ENCODE measurements at places on chromosomes 7 and 10.

- no peak for DNase-seq
These were observed 23.9 kb downstream of the DRGX start for GRCh38 chr10:49371967-49372366.

- DNase-seq, result no peak
These were observed 145.3 kb upstream of the RHOBTB1 start for GRCh38 chr10:61089251-61089650.

GRCh38 chr7:17134786-17135185, 163.7 kb upstream of the AHR start:
- DNase-seq, result no peak

- no peak for DNase-seq
These were observed 1260.9 kb upstream of the SORCS1 start for GRCh38 chr10:108425283-108425964.

DNA sequence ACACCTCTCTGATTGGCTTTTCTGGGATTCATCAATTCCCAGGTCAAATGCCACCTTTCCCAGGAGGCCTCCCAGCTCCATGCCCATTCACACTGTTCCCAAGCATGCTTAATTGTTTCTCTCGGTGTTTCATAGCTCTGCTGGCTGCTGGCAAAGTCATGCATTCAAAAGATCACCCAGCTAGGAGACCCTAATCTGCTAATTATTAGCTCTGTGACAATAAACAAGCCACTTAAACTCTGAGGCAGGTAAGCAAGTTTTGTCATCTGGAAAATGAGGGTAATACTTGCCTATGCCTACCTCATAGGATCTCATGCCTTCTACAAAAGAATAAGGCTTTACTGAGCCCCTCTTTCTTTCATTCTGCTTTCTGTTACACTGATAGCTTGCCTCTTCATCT, 828 bp upstream of the KEL start:
- DNase-seq, result no peak

DNA sequence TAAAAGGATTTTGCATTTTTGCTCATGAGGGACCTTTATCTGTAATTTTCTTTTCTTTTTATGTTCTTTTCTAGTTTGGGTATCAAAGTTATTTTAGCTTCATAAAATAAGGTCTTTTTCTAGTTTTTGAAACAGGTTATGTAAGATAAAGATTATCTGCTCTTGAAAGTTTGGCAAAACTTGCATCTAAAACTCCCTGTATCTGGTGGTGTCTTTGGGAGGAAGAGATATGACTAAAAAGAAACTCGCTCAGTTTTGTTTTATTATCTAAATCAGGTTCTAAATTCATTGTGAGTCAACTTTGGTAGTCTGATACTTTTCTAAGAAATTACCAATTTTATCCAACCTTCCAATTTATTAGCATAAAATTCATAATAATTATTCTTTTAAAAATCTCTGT, 55.1 kb downstream of the VCL start:
- DNase-seq, result no peak

- DNase-seq, result no peak
These were observed 60.4 kb downstream of the DNAJB6 start for GRCh38 chr7:157397036-157397720.

DNA sequence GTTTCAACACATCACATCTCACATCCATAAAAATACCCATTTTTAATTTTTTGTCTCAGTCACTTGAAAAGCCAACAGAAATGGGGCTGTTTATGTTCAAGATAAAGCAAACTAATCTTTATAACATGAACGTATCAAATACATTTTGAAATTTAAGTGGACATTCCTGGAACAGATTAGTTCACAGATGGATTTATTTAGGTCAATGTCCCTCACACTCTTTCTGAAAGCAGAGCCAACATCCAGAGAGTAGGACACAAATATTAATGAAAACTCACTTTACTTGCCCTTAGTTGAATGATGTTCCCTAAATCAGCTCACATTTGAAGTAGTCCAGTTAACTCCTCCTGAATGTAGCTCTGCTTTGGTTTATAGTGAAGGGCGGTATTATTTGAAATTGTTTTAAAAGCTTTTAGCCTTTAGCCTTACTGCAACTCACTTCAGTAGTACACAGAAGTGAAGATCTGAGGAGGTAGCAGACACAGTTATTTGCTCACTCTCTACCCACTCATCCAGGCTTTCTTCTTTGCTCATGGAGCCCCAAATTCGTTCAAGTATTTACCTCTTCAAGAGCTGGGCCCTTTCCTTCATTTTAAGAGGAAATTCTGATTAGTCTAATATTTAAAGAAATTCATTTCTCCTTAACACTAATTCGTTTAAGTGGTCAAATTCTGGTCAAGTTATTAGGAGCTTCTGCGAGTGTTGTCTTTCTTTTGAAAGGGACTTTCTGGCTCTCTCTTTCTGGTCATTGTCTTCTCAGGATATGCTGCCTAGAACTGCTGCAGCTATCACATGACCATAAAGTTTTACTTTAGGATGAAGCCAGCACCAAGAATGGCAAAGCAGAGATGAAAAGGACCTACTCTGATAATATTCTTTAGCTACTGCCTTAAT, 180.6 kb upstream of the AGR3 start:
- no peak for DNase-seq

GRCh38 chr10:69470463-69471384, 19.5 kb downstream of the TSPAN15 start:
- no peak for DNase-seq

GRCh38 chr7:50204581-50204980, 99.9 kb upstream of the IKZF1 start:
- DNase-seq, result no peak

GRCh38 chr7:120110169-120110568, 162.8 kb upstream of the KCND2 start:
- no peak for DNase-seq

- DNase-seq, result no peak
These were observed 1173.5 kb upstream of the AUTS2 start for GRCh38 chr7:68424658-68425297.

- no peak for DNase-seq
These were observed 58.8 kb downstream of the GRB10 start for GRCh38 chr7:50723888-50724287.

DNA sequence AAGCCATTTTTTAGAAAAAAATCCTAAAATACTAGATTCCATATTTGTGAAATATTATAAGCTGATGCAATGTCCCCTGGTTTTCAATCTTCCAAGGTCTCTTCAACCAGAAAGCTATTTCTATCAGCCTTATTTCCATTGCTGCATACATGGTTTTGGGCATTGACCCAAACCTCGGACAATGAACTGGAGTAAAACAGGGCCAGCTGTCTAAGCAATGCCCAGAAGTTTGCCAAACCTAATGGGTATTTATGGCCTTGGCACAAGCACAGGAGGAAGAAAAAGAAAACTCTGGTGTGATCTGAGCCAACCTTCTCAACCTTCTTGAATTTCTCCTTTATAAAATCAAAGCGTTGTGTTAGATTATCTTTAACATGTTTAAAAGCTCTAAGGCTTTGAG, 402.3 kb downstream of the DNAJB9 start:
- no peak for DNase-seq

- DNase-seq, result no peak
These were observed 2.2 kb upstream of the WAC start for GRCh38 chr10:28530751-28531150.

DNA sequence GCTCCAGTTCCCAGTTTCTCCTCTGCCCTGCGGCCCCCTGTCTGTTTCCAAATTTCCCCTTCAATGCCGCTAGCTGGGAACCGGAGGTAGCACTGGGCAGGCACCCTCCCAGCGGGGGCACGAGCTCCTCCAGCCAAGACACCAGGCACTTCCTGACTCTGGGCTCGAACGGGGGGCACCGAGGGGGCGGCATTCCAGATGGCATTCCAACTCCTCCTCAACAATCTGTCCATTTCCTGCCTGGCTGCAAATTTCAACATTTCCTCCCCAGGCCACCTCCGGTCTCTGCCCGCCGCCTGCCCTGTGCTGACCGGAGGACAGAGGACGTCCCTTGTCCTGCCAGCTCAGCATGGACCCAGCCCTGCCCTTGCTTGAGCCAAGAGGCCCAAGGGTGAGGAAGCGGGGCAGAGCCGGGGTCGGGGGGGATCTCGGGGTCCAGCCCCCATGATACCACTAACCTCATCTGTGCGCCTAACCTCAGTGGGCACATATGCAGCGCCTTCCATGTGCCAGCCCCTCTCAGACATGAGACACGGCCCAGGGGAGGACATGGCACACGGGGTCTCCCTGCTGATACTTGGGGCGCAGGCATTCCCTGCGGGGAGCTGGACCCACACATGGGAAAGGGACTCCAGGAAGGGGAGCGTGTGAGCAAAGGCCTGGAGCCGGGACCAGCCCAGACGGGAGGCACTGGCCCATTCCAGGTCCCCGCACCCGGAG, 58.0 kb downstream of the PDGFA start:
- no peak for DNase-seq

GRCh38 chr7:96224685-96225084, 97.2 kb downstream of the SLC25A13 start:
- no peak for DNase-seq

DNA sequence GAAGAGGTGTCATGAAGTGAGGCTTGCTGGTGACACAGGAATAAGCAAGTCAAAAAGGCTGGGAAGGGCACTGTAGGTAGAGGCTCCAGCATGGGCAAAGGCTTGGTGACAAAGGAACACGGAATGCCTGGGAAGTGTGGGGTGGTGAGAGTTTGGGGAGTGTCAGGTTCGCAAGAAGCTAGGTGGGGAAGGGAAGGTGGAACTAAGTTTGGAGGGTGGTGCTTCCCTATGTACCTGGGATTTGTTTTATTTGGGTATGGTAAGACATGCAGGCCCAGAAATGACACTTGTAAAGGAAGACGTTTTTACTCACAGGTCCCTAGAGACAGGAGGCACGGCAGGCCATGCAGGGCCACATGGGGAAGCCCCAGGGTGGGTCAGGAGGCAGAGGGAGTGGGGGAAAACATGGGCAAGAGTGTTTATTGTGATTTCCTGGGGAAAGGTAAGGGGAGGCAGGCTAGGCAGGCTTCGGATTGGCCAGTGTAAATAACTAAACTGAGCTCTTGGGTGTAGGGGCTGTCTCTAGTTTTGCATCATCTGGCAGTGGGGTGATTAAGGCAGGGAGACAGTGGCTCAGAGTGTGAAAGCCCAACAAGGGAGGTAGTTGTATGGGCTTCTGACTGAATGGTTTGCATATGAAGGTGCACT, 52.1 kb downstream of the SH2D4B start:
- DNase-seq, result no peak

- DNase-seq, result no peak
These were observed 161.9 kb upstream of the PRR15 start for GRCh38 chr7:29401769-29402168.

GRCh38 chr10:19194866-19195265, 146.3 kb downstream of the MALRD1 start:
- no peak for DNase-seq

GRCh38 chr7:93374345-93374940, 142.3 kb downstream of the VPS50 start:
- DNase-seq, result no peak

- no peak for DNase-seq
These were observed 586.1 kb downstream of the SDK1 start for GRCh38 chr7:3887096-3887690.

All from cortex of kidney (tissue), 1 donor.